ENCODE measurements at places on chromosomes 7 and 10.

DNA sequence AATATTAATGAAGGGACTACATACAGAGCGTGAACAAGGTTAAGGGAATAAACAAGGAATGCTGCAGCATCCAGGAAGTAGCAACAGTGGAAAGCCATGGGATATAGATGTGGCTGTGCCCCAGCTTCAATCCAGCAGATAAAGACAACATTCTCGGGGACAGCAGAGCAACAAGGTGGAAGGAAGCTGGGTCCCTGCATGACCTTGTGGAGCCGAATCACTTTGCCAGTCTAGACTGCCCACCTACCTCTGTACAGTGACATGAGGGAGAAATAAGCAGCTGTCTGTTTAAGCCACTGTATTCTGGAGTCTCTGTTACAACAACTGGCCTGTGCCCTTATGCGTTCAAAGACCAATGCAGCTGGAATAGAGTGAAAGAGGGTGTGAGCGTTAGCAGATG, 30.1 kb upstream of the SAMD8 start:
- DNase-seq: no peak

- DNase-seq: no peak
Measured at GRCh38 chr7:5243261-5243660, 39.5 kb upstream of the SLC29A4 start.

GRCh38 chr10:5168897-5169420, 16.0 kb downstream of the AKR1C8 start:
- no peak for DNase-seq

- no peak for DNase-seq
Measured at GRCh38 chr7:31106303-31107105, 54.4 kb downstream of the ADCYAP1R1 start.

GRCh38 chr10:76778914-76779795, 858.5 kb downstream of the KCNMA1 start:
- DNase-seq: no peak

DNA sequence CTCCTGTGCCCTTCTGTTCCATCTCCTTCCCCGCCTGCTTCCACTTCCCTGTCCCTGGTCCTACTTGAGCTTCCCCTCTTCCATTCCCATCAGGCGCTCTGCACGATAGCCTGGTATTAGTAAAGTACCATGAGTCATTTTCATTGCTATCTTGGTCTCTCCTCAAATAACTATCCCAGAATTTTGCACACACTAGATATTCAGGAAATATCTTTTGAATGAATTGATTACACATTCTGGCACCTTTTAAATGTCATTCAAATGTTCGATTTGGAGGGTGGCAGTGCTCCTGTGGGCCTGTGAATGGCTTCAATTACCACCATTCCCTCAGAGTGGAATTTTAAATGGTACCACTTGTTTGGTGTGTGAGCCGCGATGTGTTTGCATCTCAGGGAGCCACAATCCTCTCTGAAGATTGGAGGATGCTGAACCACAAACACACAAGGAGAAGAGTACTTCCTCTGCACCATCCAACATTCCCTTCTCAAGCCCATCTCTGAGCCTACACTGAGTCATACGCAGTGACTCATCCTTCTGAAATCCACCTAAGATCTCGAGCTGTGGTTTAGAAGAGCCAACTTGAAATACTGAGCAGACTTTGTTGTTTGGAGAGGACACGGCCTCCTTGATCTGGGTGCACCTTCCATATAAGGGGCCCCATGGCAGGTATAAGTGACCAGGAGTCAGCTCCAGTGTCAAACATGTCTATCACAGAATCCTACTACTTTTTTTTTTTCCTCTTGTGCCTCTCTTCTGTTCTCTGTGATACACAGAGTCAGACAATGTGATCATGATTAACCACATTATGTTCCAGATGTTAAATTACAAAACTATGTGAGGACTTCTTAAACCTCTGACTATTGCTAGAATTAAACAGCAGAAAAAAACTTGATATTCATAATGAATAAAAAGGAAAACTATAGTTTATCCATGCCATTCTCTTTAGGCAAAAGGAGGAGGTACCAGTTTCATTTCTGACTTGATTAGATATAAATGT, 81.9 kb downstream of the BMPER start:
- peak; percentile 76 for DNase-seq

DNA sequence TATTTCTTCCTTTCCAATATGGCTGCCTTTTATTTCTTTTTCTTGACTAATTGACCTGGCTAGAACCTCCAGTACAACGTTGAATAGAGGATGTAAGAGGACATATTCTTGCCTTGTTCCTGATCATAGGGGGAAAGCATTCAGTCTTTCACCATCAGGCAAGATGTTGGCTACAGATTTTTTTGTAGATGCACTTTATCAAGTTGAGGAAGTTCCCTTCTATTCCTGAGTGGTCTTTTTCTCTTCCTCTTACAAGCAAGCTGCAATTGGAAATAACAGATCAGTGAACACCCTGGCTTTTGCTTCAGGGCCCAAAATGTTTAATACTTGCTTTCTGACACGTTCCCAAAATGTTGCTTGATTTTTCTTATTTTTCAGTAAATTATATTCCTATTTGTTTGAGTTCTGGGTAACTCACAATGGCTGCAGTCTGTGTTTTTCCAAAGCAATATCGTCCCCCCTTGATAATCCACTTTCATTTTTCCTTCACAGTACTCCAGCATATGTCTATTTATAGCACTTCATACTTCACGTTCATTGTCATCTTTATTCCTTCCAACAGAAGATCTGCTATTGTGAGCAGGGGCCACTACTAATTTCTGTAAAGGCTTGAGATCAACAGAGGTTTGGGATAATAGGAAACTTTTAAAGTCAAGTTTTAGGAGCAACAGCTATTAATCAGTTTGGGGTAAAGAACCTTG, 11.7 kb downstream of the CPEB3 start:
- DNase-seq: peak; percentile 52

All from hepatic stellate cell (primary cell).